ENCODE measurements at places on chromosomes 3 and 15.

DNA sequence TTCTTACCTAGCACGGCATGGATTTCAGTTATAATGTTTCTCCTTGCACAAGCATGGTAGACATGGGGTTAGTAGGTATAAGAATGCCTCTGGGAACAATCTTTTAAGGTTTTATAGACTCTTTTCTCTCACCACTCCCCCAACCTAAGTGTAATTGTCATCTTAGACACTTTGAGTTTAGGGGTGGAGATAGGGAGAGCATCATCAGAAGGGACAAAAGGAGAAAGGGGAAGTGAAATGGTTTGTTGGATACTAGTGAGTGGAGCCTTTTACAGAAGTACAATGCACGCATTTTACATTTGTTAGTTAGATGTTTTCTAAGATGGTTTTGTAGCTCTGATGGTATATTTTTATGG lies 189.2 kb downstream of the TP63 start:
- no peak for DNase-seq

GRCh38 chr15:70316059-70316600 lies 218.4 kb upstream of the TLE3 start:
- no peak for DNase-seq

GRCh38 chr3:27888562-27888961 lies 166.4 kb upstream of the EOMES start:
- no peak for DNase-seq

DNA sequence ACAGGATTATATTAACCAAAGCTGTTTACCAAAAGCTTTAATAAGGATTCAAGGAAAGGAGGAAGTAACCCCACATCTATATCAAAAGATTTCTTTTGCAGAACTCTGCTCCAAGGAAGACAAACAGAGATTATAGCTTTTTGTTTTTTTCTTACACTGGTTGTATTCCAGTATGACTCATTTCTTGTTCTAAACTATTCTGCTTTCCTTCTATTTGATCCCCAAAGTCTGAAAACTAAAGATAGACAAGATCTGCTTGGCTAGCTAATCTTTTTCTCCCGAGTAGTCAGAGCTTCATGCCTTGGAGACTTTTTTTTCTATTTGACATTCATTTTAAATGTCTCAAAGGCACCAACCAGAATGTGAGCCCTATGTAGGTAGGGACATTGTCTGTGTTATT lies 36.8 kb upstream of the FRMD5 start:
- DNase-seq: no peak

All from stimulated activated CD4-positive, alpha-beta T cell treated with anti-CD3 and anti-CD28 coated beads, Interleukin-1b, Interleukin-23, amount 100 ng/mL, for 4 hours (primary cell).